Fibroblast of skin of right biceps (primary cell): ENCODE measurements at places on chromosomes 12 and 14.

DNA sequence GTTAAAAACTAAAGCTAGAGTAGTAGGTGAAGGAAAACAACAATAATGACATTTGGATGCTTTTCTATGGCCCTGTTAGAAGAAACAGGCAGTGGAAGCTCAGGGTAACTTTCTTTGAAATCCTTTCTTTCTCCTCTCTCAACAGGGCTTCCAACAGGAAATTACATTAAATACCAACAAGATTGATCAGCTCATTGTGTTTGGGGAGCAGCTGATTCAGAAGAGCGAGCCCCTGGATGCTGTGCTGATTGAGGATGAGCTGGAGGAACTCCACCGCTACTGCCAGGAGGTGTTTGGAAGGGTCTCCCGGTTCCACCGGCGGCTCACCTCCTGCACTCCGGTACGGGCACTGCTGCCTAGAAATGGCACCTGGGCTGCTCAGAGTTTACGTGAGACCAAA, 81.5 kb downstream of the ESR2 start:
- no peak for DNase-seq

- no peak for DNase-seq
These were observed 80.4 kb downstream of the EEA1 start for GRCh38 chr12:92848740-92849139.

GRCh38 chr12:118220702-118221101, 84.8 kb downstream of the PEBP1 start:
- DNase-seq = peak; percentile 18

GRCh38 chr14:57796556-57796955, 69.3 kb downstream of the SLC35F4 start:
- DNase-seq = no peak

- no peak for DNase-seq
These were observed 20.2 kb downstream of the TMEM106C start for GRCh38 chr12:47983541-47984115.

DNA sequence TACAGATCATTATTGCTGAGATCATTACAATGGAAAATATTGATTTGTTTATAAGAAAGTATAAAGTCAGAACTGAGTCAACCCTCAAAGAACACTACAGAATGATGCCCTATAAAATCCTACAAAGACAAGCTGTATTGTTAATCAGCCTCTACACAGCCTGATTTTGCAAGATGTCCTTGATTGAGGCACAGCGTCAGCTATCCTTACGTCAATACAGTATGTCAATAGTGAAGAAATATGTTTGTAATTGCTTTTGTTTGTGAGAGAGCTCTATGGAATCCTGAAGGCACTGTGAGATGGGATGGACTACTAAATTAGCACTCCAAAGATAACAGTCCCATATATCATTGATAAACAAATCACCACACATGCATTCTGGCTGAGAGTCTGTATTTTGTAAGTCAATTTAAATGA, 70.7 kb downstream of the RASSF9 start:
- DNase-seq = no peak

GRCh38 chr12:9707864-9708808, 24.8 kb downstream of the CLECL1 start:
- peak; percentile 49 for DNase-seq

GRCh38 chr12:64236549-64236948, 14.5 kb upstream of the KICS2 start:
- peak; percentile 15 for DNase-seq

- DNase-seq = peak; percentile 78
These were observed 237.9 kb downstream of the IPO8 start for GRCh38 chr12:30457621-30458289.

- peak; percentile 94 for DNase-seq
These were observed 8.7 kb upstream of the GPR19 start for GRCh38 chr12:12704593-12705230.

- peak; percentile 48 for DNase-seq
These were observed 179.4 kb downstream of the PHLDA1 start for GRCh38 chr12:75852143-75852542.

GRCh38 chr14:81302638-81303037, 81.9 kb upstream of the GTF2A1 start:
- DNase-seq = no peak

DNA sequence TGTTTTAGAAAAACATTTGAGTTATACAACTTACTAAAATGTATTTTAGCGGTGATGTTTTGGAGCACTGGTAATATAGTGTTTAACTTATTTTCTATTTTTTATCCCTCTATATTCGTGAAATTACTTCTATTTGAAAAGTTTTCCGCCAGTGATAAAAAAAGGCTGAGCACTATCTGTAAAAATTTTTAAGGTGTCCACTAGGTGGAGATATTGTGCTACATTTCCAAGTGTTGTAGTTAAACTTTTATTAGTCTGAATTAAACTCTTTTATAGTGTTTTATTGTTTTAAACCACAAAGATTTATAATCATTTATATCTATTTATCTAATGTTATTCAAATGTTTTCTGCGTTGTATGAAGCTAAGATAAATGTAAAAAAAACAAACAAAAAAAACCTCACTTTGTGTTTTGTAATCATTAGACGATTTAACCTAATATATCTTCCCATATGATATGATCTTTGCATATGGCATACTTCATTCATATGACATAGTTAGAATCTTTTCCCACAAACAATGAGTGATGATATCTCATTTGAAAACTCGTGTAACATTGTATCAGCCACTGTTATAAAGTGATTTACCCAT, 11.8 kb downstream of the ALG10B start:
- DNase-seq = peak; percentile 29

DNA sequence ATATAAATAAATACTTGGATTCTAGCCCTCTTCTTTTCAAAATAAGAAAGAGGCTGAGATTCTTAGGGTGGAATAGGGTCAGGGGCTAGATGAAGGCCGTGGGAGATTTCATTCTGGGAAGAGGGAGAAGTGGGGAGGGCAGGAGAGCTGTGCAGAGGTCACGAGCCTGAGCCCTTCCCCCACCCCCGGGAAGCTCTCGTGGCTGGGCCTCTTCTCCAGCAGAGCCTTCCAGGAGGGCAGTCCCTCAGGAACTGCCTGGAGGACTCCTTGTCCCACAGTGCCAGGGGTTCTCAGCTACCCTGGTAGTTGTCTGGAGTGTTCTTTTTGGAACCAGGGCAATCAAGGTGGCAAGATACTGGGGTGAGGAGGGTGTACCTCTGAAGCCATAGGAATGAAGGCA, 94.0 kb downstream of the ESR2 start:
- no peak for DNase-seq

DNA sequence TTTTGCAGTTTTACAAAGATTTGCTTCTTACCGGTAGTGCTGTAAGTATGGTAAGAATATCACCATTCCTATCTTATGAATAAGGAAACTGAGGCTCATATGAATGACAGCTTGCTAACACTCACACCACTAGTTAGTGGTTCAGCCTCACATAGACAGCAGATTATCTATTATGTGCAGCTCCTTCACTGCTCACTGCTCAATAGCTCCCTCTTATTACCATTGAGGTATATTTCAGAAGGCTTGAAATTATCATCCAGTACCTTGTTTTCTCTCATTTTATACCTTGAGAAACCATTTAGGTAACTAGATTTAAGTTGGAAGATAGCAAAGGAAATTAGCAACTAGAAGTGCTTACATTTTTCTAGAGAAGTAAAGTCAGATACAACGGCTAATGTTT, 15.5 kb downstream of the RIC8B start:
- no peak for DNase-seq

DNA sequence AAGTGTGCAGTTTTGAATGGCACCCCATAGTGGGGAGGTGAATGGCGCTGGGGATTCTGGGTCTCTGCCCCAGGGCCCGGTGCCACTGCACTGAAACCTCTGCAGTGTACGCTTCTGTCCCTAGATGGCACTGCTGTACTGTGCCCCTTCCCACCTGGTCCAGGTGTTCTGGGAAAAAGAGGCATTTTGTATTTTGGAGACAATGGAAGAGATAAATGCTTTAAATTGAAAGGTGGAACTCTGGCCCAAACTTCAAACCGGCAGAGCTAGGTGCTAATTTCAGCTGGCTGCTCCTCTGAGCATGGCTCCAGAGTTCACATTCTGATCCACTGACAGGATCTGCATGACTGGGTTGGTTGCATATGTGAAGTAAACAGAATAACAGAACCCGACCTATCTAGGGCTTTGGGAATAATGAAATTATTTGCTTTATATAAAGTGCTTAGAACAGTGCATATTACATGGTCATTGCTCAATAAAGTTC, 52.2 kb downstream of the KRT80 start:
- DNase-seq = no peak

DNA sequence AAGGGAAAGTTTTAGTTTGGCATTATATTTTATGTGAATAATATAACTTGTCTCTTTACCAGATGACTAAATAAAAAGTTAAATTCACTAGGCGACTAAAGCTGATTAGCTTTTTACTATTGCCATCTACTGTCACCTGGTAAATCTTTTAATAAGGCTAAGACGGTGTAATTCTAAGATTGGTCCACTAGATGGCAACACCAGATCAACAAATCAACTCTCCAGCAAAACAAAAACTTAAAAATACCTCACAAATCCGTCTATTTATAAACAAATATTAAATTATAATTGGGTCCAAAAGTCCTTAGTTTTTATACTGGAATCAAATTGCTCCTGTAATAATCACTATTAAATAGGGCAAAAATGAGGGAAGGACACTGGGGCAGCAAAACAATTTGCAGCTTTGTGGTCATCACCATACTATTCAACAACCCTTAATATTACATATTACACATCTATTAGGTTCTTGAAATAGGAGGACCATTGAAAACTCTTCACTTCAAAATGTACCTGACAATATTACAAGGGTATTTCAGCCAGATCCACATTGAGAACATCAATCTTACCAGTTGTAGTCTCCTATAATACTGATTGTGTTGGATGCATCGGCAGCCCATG, 47.9 kb downstream of the GALC start:
- DNase-seq = peak; percentile 43

- DNase-seq = peak; percentile 33
These were observed 693 bp upstream of the RIMKLB start for GRCh38 chr12:8697120-8697475.

- no peak for DNase-seq
These were observed 6.8 kb upstream of the KANSL2 start for GRCh38 chr12:48688836-48689235.

DNA sequence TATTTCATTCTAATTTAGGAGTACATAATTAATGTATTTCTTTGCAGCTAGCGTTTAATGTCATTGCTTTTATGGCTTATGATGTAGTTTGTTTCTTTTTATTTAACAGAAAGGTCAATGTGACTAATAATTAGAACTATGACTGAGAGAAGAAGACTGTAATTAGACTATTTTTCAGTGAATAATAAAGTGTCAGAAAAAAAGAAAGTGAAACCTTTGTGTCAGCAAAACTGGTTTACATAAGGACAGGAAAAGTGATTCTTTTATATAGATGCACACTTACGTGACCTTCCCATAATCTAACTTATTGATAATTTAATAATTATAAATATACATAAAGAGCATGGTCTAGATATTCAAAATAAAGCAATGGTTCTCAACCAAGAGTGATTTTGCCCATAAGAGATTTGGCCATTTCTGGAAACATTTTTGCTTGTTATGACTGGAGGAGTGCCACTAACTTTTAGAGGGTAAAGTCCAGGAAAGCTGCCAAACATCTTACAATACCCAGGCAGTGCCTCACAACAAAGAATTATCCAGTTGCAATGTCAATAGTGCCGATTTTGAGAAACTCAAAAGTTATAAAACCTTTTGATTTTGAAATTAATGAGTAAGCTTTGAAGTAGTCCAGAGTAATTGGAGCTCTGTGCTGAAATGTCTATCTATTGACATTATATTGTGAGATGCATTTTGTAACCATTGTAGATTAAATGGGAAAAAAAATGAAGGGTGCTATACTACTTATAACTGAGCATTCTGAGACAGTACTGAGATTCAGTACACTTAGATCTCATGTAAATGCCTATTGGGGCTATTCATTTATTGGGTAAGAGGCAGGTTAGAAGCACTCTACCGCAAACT, 227.1 kb downstream of the C12orf50 start:
- DNase-seq = no peak
